Liver (tissue), 10 donors: ENCODE measurements at places on chromosomes 12 and 14. TPM values are rescaled to one million over a fixed set of nuclear protein-coding genes. Genes with fewer than 3 reads are reported as not detected.

Gene RNF212B
- total RNA-seq: 0.51 TPM

Gene FAM186B
- 0.84 TPM for total RNA-seq

Gene KRT77
- total RNA-seq: not detected

Gene PPP2R5E
- total RNA-seq: 13.1 TPM

Gene EML5
- total RNA-seq: 0.92 TPM

Gene TRHDE
- 0.17 TPM for total RNA-seq

Gene PCK2
- total RNA-seq: 205 TPM

Gene FGD4
- 6.8 TPM for total RNA-seq

Gene TPPP2
- 1.6 TPM for total RNA-seq

Gene OAS2
- 4.9 TPM for total RNA-seq

Gene ANO4
- total RNA-seq: 0.17 TPM

Gene CLMN
- 40.1 TPM for total RNA-seq

Gene FAM90A1
- not detected for total RNA-seq

Gene CLECL1
- 0.17 TPM for total RNA-seq

Gene DEPDC4
- total RNA-seq: 1.7 TPM

Gene OVCH1
- total RNA-seq: 0.08 TPM

Gene PLBD2
- total RNA-seq: 31.2 TPM

Gene POTEG
- not detected for total RNA-seq

Gene STON2
- 30.0 TPM for total RNA-seq

Gene TMEM52B
- not detected for total RNA-seq

Gene BRI3BP
- 6.0 TPM for total RNA-seq

Gene NTF3
- total RNA-seq: 0.89 TPM

Gene SLC25A21
- total RNA-seq: 24.3 TPM

Gene PZP
- total RNA-seq: 18.7 TPM

Gene TAS2R20
- 5.9 TPM for total RNA-seq

Gene EXD2
- 5.3 TPM for total RNA-seq

Gene PLXNC1
- total RNA-seq: 12.0 TPM

Gene ENTPD5
- total RNA-seq: 276 TPM

Gene LRTM2
- not detected for total RNA-seq

Gene SHMT2
- total RNA-seq: 236 TPM

Gene CIROP
- not detected for total RNA-seq

Gene PLEKHD1
- 0.08 TPM for total RNA-seq

Gene SMIM41
- not detected for total RNA-seq

Gene DDX55
- total RNA-seq: 8.1 TPM

Gene BDKRB2
- 0.25 TPM for total RNA-seq

Gene RFLNA
- not detected for total RNA-seq

Gene TAS2R7
- total RNA-seq: 0.42 TPM

Gene PIWIL1
- not detected for total RNA-seq

Gene INF2
- total RNA-seq: 13.1 TPM

Gene GATC
- total RNA-seq: 13.0 TPM

Gene DHRS2
- total RNA-seq: 0.56 TPM

Gene LTBR
- total RNA-seq: 15.8 TPM

Gene MYO1H
- total RNA-seq: not detected

Gene NUBPL
- 7.4 TPM for total RNA-seq

Gene TDRD9
- 0.56 TPM for total RNA-seq

Gene KIF21A
- 47.4 TPM for total RNA-seq

Gene SRRM4
- total RNA-seq: not detected

Gene FERMT2
- 34.8 TPM for total RNA-seq
